H7 (cell line): ENCODE measurements at places on chromosomes 12 and 14. TPM values are rescaled to one million over a fixed set of nuclear protein-coding genes. Genes with fewer than 3 reads are reported as not detected.

SYT10 gene
- 0.69 and 0.92 TPM in 2 replicates for total RNA-seq

KIF5A gene
- 1.0 and 1.3 TPM in 2 replicates for total RNA-seq

TAS2R7 gene
- total RNA-seq, result not detected in 2 replicates

RNASE3 gene
- total RNA-seq, result not detected in 2 replicates

TMPO gene
- 223 and 268 TPM in 2 replicates for total RNA-seq

MUCL1 gene
- total RNA-seq, result not detected in 2 replicates

PTPRR gene
- total RNA-seq, result 0.59 and 0.85 TPM in 2 replicates

ESPL1 gene
- 43.6 and 46.2 TPM in 2 replicates for total RNA-seq

SPX gene
- total RNA-seq, result not detected in 2 replicates

AMIGO2 gene
- total RNA-seq, result 10.3 and 15.3 TPM in 2 replicates

C12orf56 gene
- 1.4 and 1.8 TPM in 2 replicates for total RNA-seq

ARL6IP4 gene
- total RNA-seq, result 203 and 220 TPM in 2 replicates

OR6C65 gene
- total RNA-seq, result not detected in 2 replicates
